ENCODE measurements at places on chromosomes 1 and 21. TPM values are rescaled to one million over a fixed set of nuclear protein-coding genes. Genes with fewer than 3 reads are reported as not detected.

Gene PCSK9
- total RNA-seq: 1.0 TPM

Gene SERTAD4
- 0.17 TPM for total RNA-seq

Gene GBP6
- total RNA-seq: under 0.01 TPM

Gene SYCP1
- not detected for total RNA-seq

Gene POMGNT1
- total RNA-seq: 36.7 TPM

Gene CNR2
- not detected for total RNA-seq

Gene ACTL8
- total RNA-seq: not detected

Gene SIPA1L2
- 12.6 TPM for total RNA-seq

Gene TRIM67
- 0.17 TPM for total RNA-seq

Gene RIMKLA
- total RNA-seq: under 0.01 TPM

Gene CELF3
- total RNA-seq: not detected

Gene KCNE1
- 0.33 TPM for total RNA-seq

Gene RIMS3
- total RNA-seq: 0.33 TPM

Gene BSND
- total RNA-seq: not detected

Gene AMY1A
- total RNA-seq: not detected

Gene PROK1
- total RNA-seq: not detected

Gene CLCC1
- total RNA-seq: 30.6 TPM

Gene KPRP
- not detected for total RNA-seq

Gene CCDC185
- not detected for total RNA-seq

Gene RBP7
- total RNA-seq: not detected

Gene GPR153
- total RNA-seq: 13.4 TPM

Gene S100A5
- not detected for total RNA-seq

Gene SLC19A2
- 8.9 TPM for total RNA-seq

Gene TTC22
- not detected for total RNA-seq

Gene KRTAP19-3
- not detected for total RNA-seq
